GM04503 (cell line): ENCODE measurements at places on chromosomes 3 and 15.

DNA sequence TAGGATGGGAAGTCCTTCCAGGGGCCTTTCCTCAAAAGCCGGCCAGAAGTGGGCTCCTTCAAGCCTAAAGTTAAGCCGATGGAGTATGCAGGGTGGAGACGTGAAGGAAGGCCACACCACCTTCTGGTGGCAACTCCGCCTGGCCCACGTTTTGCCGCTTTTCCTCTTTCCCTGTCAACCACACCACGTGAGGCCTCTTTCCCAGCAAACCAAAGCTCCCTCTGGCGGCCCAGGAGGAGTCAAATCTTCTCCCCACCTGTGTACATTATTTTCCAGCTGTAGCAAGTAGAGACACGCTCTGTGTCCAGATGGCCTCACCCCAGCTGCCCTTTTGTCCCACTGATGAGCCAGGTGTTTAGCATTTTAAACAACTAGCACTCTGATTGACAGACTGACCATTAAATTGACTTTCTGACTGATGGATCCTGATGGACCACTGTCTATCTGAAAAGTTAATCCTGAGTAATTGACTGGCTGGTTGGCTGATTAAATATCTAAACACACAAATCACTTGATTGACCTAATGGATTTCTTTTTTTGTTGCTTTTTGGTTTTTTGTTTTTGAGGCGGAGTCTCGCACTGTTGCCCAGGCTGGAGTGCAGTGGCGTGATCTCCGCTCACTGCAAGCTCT lies 59.6 kb upstream of the ZBTB38 start:
- DNase-seq = no peak

GRCh38 chr3:20576228-20576627 lies 390.2 kb upstream of the SGO1 start:
- DNase-seq = peak; percentile 31

- DNase-seq = peak; percentile 25
Observed at GRCh38 chr15:38195191-38195901, 57.3 kb upstream of the SPRED1 start.

DNA sequence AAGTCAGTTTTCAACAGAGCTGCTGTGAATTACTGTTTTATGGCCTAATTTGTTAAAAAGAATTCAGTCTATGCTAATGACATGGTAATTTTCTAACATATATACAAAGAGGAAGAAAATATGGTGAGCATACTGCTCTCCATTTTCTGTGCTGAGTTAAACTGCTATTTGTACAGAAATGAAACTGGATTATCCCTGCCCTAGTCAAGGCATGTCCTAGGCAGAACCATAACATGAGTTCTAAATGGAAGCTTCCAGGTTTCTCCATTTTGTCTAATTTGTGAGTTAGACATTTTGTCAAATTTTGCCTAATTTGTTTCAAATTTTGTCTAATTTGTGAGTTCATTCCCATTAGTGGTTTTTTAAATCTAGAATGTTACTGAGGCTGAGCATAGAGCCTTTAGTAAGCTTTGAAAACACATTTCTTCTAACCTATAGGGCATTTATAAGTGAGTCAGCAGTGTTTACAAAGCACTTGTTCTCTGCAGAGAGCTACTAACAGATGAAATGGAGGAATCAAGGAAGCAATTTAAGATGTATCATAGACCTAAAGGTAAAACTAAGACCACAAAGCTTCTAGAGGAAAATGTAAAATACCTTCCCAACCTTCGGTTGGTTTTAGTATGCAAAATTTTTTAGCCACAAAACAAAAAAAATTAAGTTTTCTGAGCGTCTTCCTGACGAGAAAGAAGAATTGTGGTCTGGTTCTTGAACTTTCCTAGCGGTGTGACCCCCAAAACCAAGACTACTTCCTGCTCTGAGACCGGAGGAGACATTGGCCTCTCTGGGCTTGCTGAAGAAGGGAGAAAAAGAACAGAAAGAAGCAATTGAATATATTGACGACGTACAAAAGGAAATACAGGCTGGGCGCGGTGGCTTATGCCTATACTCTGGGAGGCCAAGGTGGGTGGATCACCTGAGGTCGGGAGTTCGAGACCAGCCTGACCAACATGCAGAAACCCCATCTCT lies 9.8 kb downstream of the P2RY14 start:
- no peak for DNase-seq

DNA sequence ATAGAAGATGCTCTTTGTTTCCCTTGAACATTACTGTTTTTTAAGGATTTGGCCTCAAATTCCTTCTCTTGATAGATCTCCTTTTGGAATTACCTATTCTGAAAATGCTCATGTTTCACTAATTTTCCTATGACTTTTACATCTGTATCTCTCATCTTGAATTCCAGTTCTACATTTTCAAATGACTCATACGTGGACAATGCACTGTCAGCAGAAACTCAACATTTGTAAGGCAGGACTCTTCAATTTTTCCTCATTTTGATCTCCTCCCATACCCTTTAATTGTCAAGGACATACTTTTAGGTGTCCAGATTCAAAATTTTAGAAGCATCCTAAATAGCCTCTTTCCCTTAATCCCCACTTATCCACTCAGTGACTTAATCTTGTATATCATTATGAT lies 341.0 kb upstream of the RASGRP1 start:
- no peak for DNase-seq

DNA sequence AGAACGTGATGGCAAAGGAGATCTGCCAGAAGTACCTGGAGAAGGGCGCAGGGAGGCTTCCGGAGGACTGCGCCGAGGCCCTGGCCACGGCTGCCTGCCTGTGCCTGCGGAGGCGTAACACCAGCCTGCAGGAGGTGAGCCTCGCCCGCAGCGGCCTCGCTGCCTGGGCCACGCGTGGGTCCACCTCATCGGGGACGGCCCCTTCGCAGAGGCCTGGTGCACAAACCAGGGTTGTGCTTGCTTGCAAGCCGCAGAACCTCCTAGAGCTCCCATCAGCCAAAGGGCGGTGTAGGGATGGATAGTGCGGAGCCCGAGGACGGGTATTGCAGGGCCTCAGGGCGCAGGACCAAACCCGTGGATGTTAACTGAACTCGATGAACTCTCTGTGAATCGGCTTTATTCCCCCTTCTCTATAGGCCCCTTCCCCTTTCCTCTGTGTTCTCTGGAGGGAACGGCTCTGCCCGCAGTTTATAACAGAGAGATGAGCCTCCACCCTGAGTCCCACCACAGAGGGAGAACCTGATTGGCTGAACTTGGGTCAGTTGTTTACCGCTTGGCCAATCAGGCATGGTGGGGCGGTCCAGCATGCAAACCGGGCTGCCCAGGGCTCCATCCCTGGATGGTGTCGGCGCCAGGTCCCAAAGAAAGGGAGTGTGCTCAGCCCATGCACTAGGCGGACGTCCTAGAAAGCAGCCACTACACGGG lies 13.6 kb upstream of the TATDN2 start:
- DNase-seq = no peak

GRCh38 chr15:67762610-67763368 lies 62.5 kb upstream of the SKOR1 start:
- DNase-seq = peak; percentile 13

DNA sequence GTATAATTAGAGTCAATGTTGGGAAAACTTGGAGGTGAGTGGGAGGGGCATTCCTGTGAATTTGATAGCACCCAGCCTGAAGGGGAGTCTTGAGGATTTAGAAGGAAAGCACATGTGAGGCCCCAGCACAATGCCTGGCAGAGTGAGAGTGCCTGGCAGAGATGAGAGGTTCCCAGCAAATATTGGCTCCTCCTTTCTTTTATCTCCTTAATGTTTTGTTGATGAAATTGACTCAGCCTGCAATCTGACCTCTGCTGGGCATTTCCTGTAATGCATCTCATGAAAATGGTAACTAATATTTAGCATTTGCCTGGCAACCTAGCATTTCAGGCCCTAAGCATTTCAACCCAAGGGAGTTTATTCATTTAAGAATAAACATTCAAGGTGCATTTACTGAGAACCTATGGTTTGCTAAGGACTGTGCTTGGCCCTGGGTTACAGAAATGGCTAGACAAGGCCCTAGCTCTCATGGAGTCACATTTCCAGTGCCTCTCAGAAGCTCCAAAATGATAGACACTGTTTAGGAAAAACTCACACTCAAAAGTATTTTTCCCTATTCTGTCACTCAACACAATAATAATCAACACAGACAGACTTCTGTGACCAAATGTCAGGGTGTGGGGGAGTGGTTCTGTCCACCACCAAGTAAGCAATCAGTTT lies 19.0 kb downstream of the PDHB start:
- no peak for DNase-seq

DNA sequence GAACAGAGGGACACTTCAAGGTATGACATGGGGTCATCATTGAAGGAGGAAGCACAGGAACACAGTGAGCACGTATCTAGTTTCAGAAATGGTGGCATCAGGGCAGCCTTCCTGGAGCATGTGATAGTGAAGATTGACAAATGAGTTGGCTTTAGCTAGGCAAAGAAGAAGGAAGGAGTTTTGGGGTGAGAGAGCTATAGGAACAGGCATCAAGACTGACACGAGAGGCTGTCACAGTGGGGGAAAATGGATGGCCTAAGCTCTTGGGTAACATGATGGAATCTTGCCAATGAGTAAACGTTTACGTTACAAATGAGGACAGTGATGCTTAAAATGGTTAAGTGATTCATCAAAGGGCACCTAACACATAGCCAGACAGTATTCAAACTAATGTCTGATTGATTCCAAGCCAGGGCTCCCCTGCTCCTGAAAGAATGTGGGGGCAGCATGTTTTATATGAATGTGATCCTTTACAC lies 23.1 kb upstream of the GPR171 start:
- no peak for DNase-seq

GRCh38 chr3:181901626-181902025 lies 189.9 kb downstream of the SOX2 start:
- DNase-seq = no peak

- DNase-seq = peak; percentile 27
Observed at GRCh38 chr3:139353920-139354556, 10.2 kb downstream of the MRPS22 start.

DNA sequence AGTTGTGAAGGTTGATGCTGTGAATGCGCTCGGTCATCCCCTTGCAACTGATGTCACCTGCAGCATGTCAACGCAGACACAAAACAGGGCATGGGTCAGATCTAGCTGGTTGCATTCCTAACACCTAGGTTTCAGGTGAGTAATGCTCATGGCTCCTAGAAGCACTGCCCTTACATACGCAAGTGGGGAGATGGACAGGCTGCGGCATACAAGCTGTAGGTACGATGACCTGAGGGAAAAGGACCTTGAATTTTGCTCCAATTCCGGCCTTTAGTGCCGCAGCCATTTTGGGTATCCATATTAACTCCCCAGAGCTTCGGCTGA lies 58.0 kb downstream of the TIGIT start:
- DNase-seq = no peak

GRCh38 chr15:81297147-81297572 lies 26.8 kb downstream of the STARD5 start:
- DNase-seq = no peak

DNA sequence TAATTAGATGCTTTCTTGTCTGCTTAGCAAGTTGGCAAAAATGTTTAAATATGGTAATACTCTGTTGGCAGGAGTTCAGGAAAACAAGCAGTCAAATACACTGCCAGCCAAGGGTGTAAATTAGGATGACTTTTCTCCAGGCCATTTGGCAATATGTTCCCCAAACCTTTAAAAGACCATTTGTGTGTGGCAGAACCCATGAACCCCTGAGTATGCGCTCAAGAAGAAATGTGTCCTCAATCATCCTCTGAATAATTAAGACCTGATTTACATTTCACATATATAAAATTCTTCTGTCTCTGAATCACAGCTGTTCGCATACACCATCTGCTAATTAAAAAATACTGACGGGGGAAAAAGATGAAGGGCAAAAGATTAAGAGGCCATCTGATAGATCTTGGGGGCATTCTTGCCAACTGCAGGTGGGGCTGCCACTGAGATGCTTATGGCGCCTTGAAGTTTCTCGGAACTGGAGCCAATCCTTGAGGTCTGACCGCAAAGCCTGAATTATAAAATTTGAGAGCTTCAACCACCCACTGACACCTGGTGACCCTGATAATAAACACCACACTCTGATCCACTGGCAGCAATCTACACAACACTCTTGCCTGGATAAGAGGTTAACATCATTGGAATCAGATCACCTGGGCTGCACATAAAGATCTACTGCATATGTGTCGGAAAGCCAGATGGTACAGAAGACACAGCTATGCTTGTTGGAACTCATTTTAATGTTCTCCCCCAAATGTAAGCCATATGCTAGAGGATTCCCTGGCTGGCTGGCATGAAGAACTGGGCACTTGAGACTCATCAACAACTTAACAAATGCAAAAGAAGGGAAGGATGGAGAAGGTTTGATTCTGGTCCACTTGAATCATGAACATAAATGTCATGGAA lies 190.6 kb downstream of the OSBPL10 start:
- DNase-seq = no peak

DNA sequence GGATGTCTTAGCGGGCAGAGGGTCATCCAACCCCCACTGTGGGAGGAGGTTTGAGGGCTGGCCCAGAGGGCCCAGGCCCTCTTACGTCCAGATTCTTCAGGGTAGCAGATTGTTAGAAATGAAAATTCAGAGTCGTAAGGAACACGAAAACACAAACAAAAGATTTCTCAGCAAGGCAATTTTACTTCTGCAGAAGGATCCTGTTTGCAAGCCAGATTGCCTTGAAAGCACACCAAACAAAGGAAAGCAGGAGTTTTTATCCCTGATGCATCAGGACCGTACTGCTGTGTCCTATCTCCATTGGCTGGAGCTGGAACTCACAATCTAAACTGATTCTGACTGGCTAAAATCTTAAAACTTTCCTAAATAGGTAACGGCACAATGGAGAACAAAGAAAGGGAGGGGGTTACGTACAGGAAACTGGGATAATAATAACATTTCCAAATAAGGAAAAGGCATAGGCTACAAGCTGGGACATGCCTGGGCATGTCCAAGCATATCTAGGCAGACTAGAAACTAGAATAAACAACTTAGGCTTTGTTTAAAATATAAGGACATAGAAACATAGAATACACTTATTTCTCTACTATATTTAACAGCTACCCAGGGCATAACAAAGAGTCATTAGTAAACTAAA lies 97.3 kb upstream of the C2CD4B start:
- DNase-seq = no peak

DNA sequence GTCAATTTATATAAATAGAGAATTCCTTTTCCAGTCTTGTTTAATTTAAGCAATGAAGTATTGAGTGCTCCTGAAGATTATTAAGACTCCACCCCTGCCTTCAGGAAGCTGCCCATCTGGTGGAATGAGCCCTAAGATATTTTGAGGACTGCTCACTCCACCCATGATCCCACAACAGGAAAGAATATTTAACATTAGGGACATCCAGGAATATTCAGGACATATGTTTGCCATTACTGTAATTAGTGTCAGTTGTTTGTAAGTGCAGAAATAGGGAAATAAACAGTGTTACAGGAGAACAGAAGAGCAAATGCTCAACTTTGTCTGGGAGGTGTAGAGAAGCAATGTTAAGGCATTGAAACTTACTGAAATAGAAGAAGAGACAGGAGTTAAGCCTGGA lies 375.0 kb downstream of the ROBO2 start:
- no peak for DNase-seq

- DNase-seq = peak; percentile 44
Observed at GRCh38 chr15:70111203-70112073, 13.7 kb upstream of the TLE3 start.
